ENCODE measurements at places on chromosomes 6 and 20.

DNA sequence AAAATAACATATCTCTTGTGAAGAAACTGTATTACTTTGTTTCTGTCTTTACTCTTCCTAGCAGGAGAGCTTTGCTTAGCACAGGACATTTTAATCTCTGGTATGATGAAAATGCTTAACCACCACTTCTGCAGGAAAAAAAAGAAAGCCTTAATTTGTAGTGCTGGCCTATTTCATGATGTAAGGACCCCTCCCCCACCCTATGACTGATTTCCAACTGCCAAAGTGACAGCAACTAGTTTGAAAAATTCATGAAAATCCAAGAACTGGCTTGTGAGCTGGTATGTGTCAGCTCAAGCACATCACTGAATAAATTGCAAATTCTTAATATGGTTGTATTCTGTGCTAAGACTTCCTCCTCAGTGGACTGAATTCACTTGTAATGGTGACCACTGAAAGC lies 125.3 kb downstream of the REV3L start:
- no peak for DNase-seq

DNA sequence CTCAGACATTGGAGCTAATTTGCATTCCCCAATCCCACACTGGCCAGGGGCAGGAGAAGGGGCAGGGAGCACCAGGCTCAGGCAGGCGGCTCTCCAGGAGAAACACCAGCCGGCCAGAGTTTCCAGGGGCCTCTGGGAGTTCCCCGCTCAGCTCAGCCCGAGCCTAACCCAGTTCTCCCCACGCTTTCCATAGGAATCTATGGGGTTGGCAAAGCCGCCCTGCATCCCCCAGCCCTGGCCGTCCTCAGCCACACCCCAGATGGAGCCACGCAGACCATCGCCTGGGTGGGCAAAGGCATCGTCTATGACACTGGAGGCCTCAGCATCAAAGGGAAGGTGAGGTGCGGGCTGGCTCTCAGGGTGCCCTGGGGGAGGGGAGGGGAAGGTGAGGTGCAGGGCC lies 8.2 kb downstream of the NPEPL1 start:
- DNase-seq, result no peak

DNA sequence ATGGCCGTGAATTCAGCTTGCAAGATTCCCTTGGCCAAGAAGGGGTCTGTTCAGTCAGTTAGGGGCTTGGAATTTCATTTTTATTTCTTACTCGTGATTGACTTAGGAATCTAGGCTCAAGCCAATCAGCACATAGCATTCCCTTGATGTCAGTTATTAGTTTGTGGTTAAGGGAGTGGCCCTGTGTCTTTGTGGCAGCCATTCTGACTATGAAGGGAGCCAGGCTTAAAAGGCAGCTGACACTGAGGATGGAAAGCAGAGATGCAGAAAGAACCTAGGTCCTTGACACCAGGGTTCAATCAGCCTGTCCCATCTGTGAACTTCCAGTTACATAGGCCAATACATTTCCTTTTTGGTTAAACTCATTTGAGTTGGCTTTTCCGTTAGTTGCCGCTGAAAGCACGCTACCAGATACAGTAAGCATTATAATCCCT lies 48.1 kb downstream of the MCUR1 start:
- no peak for DNase-seq

- DNase-seq, result no peak
Observed at GRCh38 chr6:12051861-12052368, 39.8 kb downstream of the HIVEP1 start.

DNA sequence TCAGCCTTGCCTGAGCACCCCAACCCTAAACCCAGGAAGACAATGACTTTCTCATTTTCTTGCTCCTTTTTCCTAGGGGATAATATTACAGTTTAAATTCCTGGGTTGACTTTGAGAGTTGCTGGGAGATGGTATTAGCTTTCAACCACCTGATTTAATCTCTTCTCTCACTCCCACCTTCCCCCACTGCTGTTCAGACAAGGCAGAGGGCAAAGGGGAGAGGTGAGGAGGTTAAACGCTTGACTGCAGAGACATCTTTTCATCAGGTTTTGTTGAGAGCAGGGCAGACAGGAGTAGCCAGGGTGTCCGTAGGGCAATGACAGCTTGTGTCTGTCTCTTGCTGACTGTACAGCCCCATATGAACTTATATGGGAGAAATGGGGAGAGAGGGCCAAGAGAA lies 811.2 kb downstream of the MAFB start:
- DNase-seq, result no peak

- DNase-seq, result no peak
Observed at GRCh38 chr20:63696628-63697356, at the start of gene TNFRSF6B. Gene TNFRSF6B, plus strand, starts transcription at chr20:63696652. Its CDS starts 116 bp downstream, at chr20:63696768.

DNA sequence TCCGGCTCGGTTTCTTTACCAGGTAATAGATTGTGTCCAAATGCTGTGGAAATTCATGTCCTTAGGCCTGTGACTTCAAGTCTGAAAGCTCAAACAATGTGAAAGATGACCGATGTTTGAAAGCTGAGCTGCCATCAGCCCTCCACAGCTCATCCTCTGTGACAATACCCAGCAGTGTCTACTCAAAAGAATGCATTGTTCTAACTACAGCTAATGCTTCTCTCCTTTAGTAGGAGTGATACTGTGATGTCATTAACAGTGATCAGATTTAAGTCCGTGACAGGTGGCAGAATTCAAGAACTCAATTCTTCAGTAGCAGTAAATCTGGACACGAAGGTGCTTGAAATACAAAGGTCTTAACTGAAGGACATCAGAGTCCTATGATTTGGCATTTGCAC lies 97.3 kb downstream of the RCAN2 start:
- no peak for DNase-seq

DNA sequence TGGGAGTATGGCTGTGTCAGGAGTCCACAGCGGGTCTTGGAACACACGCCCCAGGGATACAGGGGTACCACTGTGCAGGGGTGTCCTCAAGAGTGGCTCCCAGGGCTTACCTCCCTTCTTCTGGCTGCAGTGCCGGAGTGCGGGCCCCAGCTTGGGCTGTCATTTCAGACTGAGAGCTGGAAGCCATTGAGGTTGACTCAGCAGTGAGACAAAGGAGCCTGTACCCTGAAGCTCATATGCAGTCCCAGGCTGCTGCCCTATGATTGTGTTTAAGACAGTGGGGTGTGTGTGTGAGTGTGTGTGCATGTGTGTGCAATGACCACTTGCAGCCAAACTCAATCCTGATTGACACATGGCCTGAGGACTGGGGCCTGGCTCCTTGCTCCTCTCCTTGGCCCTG lies 167.7 kb upstream of the AFDN start:
- DNase-seq, result no peak

- DNase-seq, result peak; percentile 61
Observed at GRCh38 chr20:10629946-10630650, 43.7 kb downstream of the JAG1 start.

GRCh38 chr20:17698384-17698783 lies 1.4 kb upstream of the BANF2 start:
- DNase-seq, result no peak

GRCh38 chr6:53962646-53963045 lies 148.6 kb upstream of the MLIP start:
- no peak for DNase-seq

GRCh38 chr6:68572525-68572924 lies 62.6 kb upstream of the ADGRB3 start:
- no peak for DNase-seq

DNA sequence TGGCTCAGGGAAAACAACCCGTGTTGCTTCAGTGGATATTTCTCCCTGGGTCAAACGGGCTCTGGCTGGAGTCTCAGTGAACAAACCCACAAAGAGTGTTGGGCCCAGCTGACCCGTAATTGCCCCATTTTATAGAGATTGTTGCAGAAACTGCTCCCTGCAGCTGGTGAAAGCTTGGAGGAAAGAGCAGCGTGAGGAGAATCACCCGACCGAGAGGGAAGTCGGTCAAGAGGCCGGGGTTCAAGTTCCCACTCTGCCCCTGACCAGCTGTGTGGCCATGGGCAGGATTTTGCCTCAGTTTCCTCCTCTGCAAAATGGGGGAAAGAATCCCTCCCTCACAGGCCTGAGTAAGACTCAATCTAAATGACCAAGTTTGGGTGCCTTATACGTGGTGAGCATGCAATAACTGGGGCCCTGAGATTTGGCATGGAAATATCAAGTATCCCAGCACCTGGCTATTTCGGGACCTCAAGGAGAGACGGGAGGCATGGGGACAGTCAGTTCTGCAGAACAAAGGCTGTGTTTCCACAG lies 1.7 kb upstream of the TGM2 start:
- no peak for DNase-seq

GRCh38 chr6:74050921-74051320 lies 354.9 kb downstream of the CD109 start:
- no peak for DNase-seq
